ENCODE measurements at places on chromosomes 12 and 14.

- DNase-seq, result no peak
Observed at GRCh38 chr12:47650469-47650868, 55.4 kb downstream of the RPAP3 start.

- DNase-seq, result no peak
Observed at GRCh38 chr12:110316861-110317260, 35.8 kb downstream of the ATP2A2 start.

- no peak for DNase-seq
Observed at GRCh38 chr12:109435428-109436187, 41.5 kb downstream of the KCTD10 start.

DNA sequence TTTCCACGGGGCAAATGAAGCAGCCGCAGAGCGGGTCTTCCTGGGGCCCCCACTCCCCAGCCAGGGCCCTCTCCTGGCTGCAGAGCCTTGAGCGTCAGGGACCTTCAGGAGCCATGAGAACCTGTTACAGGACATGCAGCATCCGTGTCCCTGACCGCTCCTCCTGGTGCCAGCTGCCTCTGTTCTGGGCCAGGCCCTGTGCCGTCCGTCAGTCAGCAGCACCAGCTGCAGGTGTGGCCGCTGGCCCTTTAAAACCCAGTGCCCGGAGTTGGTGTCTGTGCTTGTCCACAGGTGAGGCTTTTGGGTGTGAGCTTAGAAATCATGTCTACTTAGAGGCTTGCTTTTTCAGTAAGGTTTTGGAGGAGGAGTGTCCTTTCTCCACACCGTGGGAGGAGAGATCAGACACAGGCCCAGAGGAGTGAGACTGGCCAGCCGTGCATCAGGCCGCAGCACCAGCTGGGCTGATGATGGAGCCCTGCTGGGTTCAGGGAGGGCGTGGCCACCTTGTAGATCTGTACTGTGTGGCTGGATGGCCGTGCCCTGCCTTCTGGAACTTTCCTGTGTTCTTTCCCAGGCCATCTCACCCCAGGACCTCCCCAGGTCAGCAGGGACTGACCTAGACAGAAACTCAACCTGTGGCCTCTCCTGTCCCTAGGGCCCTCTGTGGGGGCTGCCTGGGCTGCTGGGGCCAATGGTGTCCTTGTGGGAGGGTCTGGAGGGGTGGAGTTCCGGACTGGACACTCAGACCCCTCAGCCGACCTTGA, 27.1 kb downstream of the AACS start:
- no peak for DNase-seq

DNA sequence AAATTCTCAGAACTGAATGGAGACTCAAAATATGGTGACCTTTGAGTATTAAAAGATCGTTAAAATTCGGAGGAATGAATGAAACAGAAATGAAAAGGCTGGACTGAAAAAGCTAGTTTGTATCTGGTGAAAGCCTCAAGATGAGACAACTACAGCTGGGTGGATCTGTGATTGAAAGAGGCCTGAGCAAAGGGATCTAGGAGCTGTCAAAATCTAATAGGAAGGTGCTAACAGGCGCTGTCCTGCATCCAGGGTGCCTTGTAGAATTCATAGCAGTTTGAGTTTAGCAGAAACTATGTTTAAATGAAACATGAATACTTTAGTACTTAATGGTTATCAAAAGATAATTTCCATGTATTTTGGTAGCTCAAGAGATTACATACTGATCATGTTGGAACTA, 2.3 kb downstream of the YY1 start:
- DNase-seq, result no peak

DNA sequence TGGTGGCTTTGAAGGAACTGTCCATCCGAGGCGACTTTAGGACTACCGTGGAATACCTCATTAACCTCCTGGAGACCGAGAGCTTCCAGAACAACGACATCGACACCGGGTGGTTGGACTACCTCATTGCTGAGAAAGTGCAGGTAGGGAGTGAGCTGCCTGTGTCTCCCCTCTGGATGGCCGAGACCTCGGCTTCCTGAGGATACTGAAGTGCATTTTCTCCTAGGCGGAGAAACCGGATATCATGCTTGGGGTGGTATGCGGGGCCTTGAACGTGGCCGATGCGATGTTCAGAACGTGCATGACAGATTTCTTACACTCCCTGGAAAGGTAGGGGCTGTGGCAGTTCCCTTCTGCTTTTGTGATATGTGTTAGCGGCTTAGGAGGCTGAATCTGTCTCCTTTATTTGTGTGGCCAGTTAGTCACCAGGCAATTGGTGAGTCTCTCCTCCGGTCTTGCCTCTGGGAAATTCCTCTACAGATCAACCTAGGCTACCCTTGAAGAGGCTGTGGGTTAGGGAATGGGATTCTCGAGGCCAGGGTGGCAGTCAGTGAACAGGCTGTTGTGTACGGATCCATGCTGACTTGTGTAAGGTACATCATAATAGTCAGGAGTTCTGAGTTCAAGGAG, 75.3 kb downstream of the ACACB start:
- DNase-seq, result no peak
